Mesothelial cell of epicardium (in vitro differentiated cells): ENCODE measurements at places on chromosomes 12 and 14. TPM values are rescaled to one million over a fixed set of nuclear protein-coding genes. Genes with fewer than 3 reads are reported as not detected.

- no peak for DNase-seq
Measured at GRCh38 chr12:52524241-52524897, 4.2 kb upstream of the KRT5 start.

- no peak for DNase-seq
Measured at GRCh38 chr14:23568021-23568599, 519 bp upstream of the AP1G2 start.

DNA sequence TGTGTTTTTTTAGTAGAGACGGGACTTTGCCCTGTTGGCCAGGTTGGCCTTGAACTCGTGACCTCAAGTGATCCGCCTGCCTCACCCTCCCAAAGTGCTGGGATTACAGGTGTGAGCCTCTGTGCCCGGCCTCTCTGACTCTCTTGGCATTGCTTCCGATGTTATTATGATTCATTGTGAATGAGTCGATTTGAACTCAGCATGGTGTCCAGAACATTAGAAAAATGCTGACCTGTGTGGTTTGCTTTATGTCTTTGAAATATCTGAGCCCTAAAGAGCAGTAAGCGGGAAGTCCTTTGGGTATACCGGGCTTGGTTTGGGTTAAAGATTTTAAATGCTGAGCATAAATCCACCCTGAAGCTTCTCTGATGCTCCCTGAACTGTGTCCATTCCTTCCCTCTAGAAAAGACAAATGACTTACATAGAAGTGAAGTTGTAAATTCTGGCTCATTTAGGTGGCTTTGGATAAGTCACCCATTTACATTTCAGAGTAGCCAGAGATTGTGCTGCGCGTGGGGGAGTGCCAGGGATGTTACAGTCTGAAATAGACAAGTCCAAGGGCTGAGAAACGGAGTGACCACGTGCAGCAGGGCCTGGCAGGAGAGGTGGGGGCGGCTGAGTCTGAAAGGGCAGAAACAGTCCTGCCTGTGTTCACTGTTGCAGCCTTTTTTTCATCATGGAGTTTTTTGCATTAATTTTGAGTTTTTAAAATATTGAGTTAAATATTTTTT is 39.6 kb downstream of the SLC15A4 start:
- no peak for DNase-seq

The C12orf75 gene
- 14.0 to 15.6 TPM (median 15.0 TPM) in 3 replicates for total RNA-seq
